HuH-7 (cell line): ENCODE measurements at places on chromosomes 6 and 20.

GRCh38 chr6:252775-253535 lies 39.3 kb upstream of the DUSP22 start:
- DNase-seq: no peak

DNA sequence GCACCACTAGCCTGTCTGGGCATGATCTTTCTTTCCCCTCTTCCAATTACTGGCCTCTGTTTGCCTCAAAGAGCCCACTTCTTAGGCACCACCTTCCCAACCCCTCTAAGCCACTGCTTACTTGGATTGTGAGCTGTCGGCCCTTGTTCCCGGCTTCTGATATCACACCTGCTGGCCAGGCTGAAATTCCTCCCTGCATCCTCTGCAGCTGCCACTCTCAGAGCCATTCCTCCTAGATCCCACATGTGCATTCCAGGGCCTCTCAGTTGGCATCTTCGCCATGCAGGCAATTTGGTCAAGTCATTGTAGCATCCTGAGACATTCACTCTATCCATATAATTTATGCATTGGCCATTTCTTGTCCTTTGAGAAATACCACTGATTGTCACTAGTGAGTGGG lies 135.9 kb downstream of the OLIG3 start:
- peak; percentile 23 for DNase-seq

DNA sequence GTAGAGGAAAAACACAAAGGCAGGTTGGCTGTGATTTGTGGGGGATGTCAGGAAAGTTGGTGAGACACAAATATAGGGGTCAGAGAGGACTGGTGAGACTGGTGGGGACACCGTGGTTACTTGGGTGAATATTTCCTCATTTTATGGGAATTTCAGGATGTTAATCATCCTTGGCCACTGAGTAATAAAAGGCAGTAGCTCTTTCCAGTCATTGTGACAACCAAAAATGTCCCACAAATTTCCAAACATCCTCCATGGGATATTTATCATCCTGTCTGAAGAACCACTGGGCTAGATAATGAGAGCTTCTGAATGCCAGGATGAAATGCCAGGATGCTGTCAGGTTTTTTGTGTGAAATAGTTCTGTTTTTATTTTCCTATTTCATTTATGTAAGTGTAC lies 374.1 kb downstream of the CD109 start:
- no peak for DNase-seq

- no peak for DNase-seq
Measured at GRCh38 chr6:144317736-144318135, 32.6 kb downstream of the UTRN start.
